ENCODE measurements at places on chromosomes 7 and 10.

DNA sequence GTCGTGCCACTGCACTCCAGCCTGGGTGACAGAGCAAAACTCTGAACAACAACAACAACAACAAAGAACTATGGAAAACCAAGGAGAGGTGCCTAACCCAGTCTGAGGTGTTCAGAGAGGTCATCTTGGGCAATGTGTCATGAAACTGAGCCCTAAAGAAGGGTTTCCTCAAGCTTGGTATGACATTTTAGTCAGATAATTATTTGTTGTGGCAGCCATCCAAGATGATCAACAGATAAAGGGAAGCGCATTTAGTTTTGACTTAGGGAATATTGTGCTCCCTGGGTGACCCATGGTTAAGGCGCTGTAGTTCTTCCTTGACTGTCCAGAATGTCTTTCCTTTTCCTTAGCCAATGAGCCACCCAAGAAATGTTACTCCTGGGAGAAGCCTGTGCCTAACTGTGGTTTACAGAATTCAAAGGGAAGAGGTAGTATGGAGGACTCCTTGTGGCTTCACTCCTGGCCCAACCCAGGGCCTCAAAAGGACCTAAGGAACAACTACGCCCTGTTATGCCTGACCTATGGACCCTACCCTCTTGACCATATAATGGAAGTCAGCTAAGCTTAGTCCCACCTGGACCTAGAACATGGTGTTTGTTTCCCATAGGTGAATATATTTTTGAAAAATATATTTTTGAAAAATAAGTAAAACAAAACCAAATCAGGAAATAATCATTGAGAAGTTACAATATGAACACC is 42.4 kb downstream of the TPST1 start:
- DNase-seq: no peak

- no peak for DNase-seq
These were observed 57.0 kb downstream of the CELF2 start for GRCh38 chr10:11074536-11075267.

GRCh38 chr10:48468130-48468790 is 136.6 kb downstream of the ARHGAP22 start:
- no peak for DNase-seq

GRCh38 chr10:24241536-24242040 is 32.6 kb downstream of the KIAA1217 start:
- DNase-seq: no peak

- DNase-seq: no peak
These were observed 175.3 kb downstream of the MBL2 start for GRCh38 chr10:52597189-52597863.

GRCh38 chr7:91187061-91187460 is 77.2 kb upstream of the FZD1 start:
- no peak for DNase-seq

GRCh38 chr7:92121681-92122080 is 12.6 kb downstream of the CYP51A1 start:
- no peak for DNase-seq

- DNase-seq: no peak
These were observed 777 bp downstream of the BICC1 start for GRCh38 chr10:58513188-58514110.

DNA sequence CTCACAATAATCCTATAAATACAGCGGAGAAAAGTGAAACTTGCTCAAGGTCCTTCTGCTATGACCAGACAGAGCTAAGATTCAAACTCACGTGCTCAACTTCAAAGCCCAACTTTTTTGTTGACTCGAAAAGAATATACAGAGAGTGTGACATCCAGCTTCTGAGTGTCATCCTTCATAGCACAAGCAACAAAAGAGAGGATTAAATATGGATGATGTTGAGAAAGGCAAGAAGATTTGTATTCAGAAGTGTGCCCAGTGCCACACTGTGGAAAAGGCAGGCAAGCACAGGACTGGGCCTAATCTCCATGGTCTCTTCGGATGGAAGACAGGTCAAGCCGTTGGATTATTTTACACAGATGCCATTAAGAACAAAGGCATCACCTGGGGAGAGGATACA is 2.1 kb upstream of the FAM3C start:
- DNase-seq: no peak

DNA sequence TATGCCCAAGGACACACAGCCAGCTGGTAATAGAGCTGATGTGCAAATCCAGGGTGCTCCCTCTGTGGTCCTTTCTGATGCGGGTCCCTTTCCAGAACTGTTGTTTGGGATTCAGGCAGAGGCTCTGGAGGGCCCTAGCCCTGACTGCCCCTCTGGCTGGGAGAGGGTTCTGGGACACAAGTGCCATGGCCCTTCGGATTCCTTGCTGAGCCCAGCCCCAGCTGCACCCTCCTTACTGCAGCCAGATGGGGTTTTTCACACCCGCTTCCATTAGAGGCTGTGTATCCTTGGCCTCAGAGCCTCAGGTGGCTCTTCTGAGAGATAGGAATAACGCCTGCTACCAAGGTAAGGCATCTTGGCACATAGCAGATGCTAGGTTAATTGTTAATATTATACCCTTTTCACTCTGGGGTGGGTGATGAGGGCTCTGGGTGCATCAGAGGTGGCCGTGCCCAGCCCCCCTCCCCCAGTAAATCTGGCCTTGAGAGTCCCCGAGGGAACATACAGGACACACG is 89.8 kb upstream of the LRRC4 start:
- DNase-seq: no peak

DNA sequence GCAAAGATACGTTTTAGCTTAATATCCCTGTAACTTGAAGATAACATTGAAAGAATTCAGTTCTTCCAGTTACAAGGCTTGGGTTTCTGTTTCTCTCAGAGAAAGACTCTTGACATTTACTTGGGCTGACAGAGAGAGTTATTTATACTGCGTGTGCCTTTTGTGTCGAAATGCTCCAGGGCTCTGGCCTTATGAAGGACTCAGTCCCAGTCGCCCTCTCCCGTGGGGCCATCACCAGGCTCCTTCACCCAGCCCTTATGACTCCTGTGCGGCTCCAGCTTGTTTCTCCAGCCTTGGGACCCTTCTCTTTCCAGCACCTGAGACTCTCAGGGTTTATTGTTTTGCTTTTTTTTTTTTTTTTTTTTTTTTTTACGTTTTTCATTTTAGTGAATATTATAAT is 242.3 kb upstream of the DKK1 start:
- DNase-seq: no peak

DNA sequence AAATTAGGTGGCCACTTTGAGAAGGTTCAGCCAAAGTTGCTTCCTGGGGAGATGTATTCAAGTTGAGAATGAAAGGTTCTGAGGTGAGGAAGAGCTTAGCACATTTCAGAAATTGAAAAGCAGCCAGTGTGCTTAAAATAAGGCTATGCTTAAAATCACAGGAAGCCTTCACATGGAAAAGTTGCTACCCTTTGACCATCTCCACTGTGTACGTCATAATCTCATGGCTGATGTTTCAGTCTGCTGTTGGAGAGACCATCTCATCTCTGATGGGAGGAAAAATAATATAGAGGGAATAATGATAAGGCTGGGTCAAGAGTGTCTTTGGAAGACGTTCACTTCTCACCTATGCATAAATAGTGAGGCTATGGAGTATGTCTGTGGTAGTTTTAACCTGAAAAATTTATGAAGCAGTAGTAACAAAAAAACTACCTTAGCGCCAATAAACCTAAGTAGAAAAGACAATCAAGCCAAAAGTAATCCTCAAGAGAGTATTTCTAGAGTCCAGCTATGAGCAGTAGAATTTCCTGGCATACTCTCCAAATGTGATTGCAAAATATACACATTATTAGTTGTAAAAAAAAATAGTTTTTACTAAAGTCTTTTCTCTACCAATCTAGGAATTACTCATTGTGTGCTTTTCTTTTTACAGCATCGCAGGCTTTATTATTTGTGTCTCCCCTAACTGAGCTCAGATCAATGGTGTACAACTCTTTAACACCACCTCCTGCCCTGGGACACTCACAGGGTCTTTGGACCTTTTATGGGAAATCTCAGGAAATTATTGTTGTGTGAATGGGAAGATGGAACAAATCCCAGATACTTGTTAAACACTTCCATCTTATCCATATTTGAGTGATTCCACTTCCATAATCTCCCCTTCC is 435.2 kb upstream of the LRGUK start:
- DNase-seq: no peak

- DNase-seq: no peak
These were observed 38.4 kb downstream of the STAM start for GRCh38 chr10:17682236-17682946.

DNA sequence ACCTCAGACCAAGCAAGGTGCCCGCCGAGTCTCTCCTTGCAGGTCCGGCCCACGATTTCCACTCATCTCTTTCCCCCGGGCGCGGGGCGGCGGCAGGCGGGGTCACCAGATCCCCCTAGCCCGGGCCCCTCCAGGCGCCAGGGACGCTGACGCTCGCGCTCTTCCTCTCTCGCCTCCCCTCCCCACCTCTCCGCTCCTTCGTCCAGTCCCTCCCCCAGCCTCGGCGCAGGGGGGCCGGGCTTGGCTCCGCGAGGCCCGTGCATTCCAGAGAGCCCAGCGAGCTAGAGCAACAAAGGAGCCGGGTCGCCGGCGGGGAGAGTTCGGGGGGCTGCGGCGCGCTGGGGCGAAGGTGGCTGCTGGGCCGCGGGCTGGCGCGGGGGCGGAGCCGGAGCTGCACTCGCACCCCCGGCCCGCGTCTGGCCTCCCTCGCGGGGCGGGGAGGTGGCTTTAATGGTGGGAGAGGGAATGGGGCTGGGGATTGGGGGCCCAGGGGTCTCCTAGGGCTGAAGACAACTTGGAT is at the start of gene SMO:
Gene SMO (plus strand): TSS at position 262 of the 520 bp plus-strand sequence. CDS start 519 bp downstream, outside the sequence.
- peak; percentile 38 for DNase-seq

DNA sequence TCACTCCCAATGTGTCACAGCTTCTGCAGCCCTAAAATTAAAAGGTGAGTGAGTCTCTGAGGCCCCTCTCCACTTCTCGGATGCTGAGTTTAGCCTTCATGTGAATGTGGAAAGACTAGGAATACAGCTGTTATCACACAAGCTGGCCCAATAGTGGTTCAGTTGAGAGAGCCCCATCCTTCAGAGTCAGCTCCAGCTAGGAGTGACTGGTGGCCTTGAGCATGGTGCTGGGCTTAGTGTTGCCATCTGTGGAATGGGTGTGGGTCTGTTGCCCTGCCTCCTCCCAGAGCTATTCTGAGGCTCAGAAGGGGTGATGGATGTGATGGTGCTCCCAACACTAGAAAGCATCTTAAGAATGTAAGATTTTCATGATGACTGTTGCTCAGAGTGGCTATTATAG is 55.8 kb downstream of the FIGNL1 start:
- no peak for DNase-seq

- DNase-seq: no peak
These were observed 126.2 kb upstream of the KLF6 start for GRCh38 chr10:3911241-3911640.

DNA sequence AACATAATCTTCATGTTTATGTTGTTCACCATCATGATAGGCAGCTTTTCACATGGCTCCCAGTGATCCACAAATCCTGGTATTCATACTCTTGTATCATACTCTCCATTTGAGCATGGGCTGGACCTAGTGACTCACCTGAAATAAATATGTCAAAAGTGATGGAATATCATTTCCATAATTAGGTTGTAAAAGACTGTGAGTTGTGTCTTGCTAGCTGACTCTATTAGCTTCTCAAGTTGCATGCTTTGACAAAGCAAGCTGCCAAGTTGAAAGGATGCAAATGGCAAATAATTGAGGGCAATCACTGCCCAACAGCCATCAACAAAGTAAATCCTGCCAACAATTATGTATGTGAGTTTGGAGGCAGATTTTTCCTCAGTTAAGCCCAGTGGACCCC is 300.4 kb downstream of the AHR start:
- DNase-seq: no peak

DNA sequence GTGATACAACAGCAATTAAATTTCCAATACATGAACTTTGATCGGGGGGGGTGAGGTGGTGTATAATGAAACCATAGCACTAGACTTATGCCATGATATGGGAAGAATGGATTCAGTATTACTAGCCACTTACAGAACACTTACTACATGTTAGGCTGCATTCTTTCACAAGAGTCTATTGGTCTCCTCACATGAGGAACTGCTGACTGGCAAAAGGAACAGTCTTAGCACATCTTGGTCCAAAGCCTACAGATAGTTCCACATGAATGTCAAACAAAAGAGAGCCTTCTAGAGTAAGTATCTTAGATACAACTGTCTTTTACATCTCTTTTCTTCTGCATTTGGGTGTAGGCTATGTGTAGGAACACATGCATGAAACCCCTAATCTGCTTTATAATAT is 115.9 kb upstream of the DNAJB12 start:
- no peak for DNase-seq

DNA sequence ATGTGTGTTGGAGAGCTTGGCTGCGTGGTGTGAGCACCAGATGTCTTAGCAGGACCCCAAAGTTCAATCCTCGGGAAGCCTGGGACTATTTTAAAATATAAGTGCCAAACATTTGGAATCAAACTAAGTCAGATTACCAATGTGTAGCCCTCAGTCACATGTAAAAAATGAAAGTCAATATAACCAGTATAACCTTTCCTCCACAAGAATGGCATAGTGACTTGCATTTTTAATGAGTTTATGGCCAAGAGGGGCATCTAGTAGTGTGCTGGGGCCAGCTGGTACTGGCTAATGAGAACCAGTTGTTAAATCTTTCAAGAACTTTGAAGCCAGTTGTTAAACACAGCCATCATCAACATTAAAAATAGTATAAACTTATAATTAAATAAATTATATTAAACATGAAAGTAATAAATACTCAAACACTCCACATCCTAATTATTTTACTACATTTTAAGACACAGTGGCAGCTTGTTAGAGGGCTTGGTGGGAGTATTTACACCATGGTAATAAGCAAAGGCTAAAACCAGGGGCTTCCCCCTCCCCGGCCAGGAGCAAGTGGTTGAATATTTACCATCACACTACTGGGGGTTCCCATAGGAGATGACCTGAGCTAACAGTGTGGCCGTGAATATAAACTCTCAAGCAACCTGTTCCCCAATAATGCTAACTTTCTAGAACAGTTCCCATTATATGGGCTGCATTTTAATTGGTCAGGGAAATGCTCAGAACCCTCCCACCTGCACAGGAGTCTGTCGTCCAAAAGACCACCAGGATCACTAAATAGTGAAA is 7.9 kb upstream of the FAM170B start:
- no peak for DNase-seq

- DNase-seq: no peak
These were observed 81.3 kb upstream of the CXCL12 start for GRCh38 chr10:44466236-44466635.

- no peak for DNase-seq
These were observed 98.4 kb downstream of the PLPP4 start for GRCh38 chr10:120555436-120555835.

DNA sequence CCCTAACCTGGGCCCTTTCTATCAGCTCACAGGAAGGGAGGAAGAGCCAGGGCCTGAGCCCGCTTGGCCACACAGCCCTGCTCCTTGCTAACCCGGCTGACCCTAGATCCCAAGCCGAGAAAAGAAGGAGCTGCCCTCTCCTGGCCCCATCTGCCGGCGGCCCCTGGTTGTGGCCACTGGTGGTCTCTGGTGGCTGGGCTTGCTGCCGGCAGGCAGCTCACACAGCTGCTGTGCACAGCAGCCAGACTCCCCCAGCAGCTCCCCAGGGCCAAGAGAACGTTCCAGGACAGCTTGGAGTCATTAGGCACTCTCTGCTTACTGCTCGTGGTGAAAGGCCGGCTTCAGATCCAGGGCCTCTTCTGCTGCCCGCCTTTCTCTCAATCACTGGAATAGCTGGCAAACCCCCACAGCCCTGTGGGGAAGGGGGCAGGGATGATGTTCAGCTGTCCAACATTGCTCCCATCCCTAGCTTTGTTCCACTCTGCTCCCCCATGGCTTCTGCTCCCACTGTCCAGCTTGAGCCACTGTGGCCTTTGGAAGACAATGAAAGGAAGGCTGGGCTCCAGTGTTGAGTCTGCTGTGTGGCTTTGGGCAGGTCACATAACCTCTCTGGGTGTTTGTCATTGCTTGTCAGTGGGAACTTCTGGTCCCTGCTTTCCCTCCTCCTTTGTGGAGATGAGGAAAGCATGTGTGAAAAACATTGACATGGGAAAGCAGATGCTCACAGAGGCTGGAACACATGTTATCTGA is 35.4 kb upstream of the COL13A1 start:
- no peak for DNase-seq
